GM06990 (cell line): ENCODE measurements at places on chromosomes 7 and 10.
A peak's percentile ranks its signal among the peaks of the same experiment; 100 is the strongest.

- DNase-seq, result peak; percentile 78
Measured at GRCh38 chr7:156892081-156892800, 742 bp downstream of the LMBR1 start.

DNA sequence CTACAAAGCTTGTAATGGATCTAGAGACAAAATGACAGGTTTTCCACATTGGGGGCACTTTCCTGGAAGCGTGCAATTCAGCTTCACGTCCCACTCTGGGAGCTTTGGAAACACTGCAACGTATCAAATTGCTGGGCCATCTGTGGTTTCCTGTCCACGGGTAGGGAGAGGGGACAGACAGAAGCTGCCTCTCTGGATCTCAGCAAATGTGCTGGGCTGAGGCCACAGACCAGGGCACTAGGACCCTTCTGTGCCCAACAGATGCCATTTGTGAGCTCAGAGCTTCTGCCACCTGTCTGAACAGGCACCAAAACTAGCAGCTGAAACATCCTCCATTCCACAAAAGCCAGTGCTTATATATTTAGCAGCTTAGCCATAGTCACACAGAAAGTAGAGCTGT lies 40.9 kb upstream of the FRMD4A start:
- DNase-seq, result no peak

GRCh38 chr7:88071994-88072714 lies 138.1 kb downstream of the ADAM22 start:
- DNase-seq, result no peak

DNA sequence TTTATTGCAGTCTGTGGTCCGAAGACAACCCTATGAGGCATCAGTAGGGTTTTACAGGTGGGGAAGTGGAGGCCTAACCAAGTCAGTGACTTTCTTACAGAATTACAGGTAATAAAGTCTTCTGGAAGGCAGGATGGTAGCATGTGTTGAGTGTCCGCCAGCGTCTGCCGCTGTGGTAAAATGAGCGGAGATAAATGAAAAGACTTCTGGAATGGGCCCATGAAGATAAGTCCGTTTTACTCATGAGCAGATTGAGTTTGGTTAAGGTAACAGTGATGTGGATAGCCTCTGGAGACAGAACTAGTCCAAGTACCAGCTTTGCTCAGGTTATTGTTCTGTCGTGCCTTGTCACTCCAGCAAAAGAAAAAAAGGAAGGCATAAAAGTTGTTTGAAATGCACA lies 966 bp downstream of the FBH1 start:
- DNase-seq, result no peak

DNA sequence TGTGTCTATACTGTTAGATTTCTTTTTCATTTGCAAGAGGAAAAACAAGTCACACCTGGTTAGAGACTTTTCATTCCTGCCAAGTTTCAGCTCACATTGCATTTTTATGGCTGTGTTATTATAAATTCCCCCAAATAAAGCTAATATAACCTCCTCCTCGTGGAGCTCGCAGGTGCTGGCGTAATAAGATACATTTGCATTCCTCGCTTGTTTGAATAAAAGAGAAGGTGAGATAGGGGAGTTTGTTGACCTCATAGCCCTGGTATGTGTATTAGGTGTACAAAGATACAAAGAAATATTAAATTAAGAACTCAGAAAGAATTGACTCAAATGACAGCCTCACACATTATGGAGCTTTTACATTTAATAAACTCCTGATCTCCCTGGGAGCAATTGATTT lies 257.7 kb upstream of the SP8 start:
- no peak for DNase-seq

GRCh38 chr7:30182814-30183213 lies 48.0 kb downstream of the MTURN start:
- no peak for DNase-seq

DNA sequence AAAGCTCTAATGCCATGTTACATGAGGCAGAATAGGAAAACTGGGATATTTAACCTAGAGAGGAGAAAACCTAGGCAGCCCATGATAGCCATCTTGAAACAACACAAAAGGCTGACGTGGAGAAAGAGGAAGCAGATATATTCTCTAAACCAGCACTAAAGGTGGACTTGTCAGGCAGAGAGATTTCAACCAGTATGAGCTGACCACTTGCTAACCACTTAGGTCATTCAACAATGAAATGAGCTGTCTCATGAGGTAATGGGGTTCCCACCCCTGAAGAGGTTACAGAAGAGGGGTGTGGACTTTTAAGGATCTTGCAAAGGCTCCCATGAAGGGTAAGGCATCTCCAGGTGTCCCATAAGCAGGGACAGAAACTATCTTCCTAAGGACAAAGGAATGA lies 26.8 kb upstream of the EGR2 start:
- no peak for DNase-seq

- DNase-seq, result no peak
Measured at GRCh38 chr10:98168147-98168546, 33.7 kb downstream of the R3HCC1L start.

DNA sequence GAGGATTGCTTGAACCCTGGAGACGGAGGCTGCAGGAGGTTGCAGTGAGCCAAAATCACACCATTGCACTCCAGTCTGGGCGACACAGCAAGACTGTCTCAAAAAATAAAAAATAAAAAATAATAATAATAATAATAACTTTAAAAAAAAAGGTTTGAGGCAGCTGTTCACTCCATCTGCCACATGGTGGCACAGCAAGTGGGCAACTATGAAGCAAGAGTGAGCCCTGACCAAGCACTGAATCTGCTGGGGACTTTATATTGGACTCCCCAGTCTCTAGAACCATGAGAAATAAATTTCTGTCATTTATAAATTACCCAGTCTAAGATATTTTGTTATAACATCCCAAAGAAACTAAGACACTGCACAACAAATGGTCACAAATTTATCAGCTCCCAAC lies 14.6 kb upstream of the BRI3 start:
- DNase-seq, result no peak

DNA sequence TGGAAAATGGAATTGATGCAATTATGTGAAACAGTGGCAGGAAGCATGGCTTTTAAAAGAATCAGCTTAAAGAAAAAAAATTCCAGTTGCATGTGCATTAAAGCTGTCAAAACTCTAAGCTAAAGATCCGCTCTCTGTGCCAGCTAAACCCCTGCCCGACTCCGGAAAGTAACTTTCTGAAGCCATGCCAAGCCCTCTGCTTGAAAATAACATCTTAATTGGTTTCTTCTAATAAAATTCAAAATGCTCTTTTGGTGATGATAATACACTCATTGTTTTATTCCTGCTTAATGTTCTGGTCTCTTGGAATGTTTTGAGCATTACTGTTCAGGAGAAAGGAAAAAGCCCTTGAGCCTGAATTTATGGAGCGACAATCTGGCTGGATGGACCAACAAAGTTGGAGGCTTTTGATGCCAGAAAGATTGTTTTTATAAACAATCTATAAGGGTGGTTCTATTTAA lies 11.7 kb downstream of the SEMA3C start:
- DNase-seq, result no peak

GRCh38 chr10:124560377-124561105 lies 98.9 kb downstream of the LHPP start:
- no peak for DNase-seq

GRCh38 chr7:102055181-102055976 lies 231.3 kb upstream of the SH2B2 start:
- DNase-seq, result no peak

- peak; percentile 35 for DNase-seq
Measured at GRCh38 chr10:84264611-84265141, 19.8 kb downstream of the RGR start.

GRCh38 chr7:95263785-95264362 lies 60.5 kb downstream of the PON1 start:
- no peak for DNase-seq

GRCh38 chr7:38052786-38053185 lies 125.3 kb upstream of the STARD3NL start:
- no peak for DNase-seq

- DNase-seq, result no peak
Measured at GRCh38 chr10:59012839-59013238, 163.6 kb upstream of the PHYHIPL start.

DNA sequence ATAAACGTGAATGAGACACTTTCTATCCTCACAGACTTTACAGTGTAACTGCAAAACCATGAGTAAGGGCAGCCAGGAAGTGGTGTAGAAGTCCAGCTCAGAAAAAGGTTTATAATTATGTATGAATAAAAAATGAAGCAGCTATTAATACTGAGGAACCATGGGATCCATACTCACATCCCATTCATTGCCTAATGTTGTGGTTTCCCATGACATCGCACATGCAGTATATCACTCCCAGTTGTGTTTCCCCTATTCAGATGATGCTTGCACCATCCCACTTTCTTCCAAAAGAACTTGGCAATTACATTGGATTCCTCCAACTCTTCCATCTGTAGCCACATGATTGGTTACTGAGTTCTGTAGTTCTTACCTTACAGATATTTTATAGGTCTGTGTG lies 74.5 kb upstream of the SEMA3D start:
- no peak for DNase-seq

- DNase-seq, result no peak
Measured at GRCh38 chr7:57868771-57869483, 418.9 kb downstream of the ZNF716 start.

DNA sequence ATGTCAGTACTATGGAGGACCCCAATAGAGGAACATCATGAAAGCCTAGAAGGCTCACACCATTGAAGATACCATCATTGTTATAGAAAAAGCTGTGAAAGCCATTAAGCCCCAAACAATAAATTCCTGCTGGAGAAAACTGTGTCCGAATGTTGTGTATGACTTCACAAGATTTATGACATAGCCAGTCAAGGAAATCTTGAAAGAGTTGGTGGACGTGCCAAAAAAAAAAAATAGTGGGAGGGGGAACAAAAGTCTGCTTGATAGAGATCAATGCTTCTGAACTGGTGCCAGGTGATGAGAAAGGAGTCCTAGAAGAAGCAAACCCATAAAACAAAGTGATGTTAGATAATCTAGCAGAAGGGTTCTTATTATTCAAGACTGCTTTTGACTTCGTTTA lies 41.2 kb downstream of the RALA start:
- DNase-seq, result no peak

DNA sequence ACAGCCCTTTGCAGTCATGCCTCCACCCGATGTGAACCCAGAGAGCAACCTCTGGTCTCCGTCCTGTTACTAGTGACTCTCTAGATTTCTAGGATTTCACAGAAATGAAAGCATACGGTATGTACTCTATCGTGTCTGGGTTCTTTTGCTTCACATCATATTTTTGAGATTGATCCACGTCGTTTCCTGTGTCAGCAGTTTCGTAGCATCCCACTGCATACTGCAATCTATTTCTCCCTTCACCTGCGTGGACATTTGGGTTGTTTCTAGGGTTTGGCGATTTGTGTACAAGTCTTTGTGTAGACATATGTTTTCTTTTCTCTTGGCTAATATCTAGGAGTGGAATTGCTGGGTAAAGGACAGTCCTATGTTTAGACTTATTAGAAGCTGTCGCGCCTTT lies 119.8 kb upstream of the PCBD1 start:
- DNase-seq, result no peak

DNA sequence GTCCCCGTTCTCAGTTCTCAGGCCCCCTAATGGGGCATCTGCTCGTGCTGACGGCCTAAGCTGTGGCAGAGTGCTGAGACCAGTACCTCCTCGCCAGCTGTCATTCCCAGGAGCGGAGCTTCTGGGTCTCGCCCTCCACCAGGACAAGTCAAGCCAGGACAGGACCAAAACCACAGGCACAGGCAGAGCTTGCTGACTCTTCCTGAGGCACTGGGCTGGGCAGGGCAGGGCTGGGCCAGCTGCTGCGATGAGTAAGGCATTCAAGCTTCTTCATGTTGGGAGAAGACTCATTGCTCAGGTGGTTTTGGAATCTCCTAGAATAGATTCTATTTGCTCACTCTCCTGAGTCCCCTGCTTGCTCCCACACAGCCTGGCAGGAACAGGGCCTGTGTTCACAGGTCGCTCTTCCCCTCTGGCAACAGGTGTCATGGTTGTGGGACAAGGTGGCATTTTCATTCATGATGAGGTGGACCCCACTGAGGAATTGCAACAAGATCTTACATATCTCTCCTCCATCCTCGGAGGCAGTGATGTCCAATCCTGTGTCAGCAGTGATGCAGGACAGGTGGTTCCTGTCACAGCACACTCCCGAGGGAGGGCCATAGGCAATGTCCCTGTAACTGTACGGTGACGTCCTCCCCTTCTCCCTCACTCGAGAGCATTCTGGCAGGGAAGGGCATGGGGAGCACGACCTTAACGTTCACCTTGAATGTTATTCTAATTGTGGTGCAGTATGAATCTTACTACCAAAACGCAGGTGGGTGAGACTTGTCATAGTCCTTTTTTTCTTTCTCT lies 17.0 kb upstream of the SH3PXD2A start:
- no peak for DNase-seq

DNA sequence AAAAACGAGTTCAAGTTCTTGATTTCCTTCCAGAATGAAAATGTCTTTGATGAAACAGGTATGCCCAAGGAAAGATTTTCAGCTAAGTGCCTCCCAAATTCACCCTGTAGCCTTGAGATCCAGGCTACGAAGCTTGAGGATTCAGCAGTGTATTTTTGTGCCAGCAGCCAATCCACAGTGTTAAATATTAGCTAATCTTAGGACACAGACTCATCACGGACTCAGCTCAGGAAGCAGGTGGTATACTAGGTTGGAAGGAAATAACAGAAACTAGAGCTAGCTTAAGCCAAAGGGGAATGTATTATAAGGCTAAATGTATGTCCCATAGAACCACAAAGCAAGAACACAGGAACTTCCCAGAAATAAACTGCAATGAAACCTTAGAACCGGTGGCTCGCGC lies 151.0 kb upstream of the PRSS1 start:
- no peak for DNase-seq

DNA sequence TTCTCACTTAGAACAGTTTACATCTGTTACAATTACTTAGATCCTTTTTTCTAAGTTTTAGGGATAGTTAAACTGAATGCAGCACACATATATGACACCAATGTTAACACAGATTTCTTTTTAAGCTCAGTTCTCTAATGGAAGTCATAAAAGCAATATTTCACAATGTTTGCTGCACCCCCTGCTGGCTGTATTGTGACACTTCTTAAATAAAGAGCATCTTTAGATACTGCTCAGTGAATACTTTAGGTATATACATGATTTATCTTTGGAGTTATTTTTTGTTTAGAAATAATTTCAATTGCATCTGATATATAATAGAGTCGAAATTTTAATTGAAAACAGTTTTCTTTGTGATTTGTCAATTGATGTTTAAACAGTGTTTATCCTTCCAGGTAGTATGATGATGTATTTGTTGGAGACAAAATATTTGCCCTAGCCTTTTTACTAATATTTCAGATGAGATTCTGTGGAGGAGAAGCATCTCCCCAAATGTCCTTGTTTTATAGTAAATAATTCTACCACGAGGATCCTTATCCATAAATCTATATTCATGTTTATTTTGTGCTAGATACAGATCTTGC lies 174.4 kb downstream of the ST7 start:
- no peak for DNase-seq
